Progenitor cell of endocrine pancreas (in vitro differentiated cells): ENCODE measurements at places on chromosomes 12 and 14.

DNA sequence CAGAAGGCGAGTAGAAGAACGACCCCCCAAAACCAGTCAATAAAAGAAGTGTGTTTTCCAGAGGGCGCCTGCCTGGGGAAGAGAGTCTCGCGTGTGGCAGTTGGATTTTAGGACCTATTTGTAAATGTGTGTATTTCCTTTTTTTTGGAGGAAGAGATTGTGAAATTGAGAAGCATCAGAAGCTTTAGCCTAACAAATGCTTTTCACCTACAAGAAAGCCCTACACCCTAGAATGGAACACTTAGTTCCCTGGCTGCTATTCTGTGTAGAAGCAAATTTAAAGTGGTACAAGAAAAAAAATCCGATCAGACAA is 1.3 kb downstream of the RCOR1 start:
- DNase-seq, result no peak

GRCh38 chr12:29673346-29673745 is 110.4 kb downstream of the TMTC1 start:
- no peak for DNase-seq

DNA sequence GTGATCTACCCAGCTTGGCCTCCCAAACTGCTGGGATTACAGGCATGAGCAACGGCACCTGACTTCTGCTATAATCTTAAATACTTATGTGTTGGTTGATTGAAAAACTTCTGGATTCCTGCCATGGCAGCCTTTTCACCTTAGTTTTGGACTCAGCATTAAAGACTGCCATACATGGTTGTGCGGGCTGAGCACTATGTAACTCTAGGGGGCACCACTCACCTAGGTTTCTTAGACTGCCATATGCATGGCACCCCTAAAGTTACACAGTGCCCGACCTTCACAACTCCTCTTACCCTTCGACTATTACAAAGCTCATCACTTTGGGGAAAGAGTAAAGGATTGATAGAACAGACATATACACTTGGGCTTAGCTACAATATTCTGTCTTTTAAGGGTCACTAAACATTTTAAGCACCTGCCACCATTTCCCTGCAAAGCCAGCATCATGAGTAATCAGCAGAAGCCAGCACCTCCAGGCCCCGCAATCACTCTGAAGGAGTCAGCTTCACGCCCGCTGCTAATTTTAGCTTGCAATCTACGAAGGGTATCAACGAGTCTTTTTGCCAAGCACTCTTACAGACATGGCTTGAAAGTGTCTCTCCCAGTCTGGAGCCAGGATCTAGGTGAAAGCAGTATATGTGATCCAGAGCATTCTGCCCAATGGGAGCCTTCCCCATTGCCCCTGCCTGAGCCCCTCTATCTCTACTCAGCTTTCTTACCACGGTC is 59.8 kb downstream of the SUDS3 start:
- DNase-seq, result no peak

DNA sequence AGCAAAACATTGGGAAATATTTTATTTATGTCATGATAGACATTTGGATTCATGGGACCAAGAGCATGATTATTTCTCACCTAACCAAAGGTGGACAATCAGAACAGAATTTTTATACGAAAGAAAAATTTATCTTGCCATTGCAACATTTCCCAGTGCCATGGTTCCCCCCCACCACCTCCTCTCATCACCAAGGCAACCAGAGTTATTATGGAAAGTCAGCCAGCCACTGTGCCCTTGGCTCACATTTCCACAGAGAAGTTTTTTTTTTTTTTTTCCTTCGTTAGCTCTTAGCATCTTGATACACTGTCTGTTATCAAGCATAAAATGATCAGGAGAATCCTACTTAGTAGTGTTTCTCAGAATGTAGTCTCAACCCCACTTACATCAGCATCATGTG is 176.4 kb upstream of the TMTC1 start:
- no peak for DNase-seq

DNA sequence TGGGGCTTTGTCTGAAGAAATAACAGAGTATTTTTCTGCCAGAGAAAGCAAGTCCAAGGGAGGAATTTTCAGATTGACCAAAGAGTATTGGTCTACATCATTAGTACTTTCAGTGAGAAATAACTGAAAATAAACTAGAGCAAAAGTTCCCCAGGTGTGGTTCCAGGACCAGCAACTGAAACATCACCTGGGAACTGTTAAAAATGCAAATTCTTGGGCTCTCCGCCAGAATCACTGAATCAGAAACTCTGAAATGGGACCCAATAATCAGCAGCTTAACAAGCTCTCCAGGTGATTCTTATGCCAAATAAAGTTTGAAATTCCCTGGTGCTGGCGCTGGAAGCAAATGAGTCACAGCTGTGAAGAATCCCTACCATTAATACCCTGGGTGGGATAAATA is 52.1 kb downstream of the EIF2S3B start:
- DNase-seq, result no peak

DNA sequence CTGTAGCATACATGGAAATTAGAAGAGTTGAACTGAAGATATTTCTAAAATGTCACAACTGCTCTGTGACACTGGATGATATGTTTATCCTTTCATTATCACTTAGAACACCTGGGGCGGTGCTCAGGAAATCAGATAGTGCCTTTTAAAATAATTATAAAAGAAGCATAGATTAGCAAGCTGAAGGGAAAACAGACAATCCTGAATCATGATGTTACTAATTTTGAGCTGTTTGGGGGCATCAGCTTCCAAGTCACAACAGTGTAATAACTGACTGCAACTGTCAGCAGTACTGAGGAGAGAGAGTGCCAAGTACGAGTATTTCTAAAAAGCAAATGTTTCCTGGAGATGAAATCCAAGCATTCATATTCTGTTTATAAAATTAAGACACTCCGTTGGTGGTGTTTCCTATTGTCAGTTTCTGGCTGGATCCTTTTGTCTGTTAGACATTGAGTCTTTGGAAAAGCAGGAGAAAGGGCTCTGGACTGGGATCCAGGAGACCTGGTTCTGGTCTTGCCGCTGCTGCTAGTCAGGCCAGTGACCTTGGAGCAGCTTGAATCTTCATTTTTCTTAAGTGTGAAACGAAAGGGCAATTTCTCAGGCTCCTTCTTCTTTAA is 380.1 kb downstream of the EGLN3 start:
- DNase-seq, result no peak
